Epithelial cell of umbilical artery (primary cell): ENCODE measurements at places on chromosomes 11 and 22. TPM values are rescaled to one million over a fixed set of nuclear protein-coding genes. Genes with fewer than 3 reads are reported as not detected.

Gene MICAL3
- total RNA-seq: 16.2 and 22.2 TPM in 2 replicates

Gene PLXNB2
- 44.5 and 45.5 TPM in 2 replicates for total RNA-seq

Gene SNRPD3
- total RNA-seq: 189 and 225 TPM in 2 replicates

Gene SOX10
- total RNA-seq: not detected in 2 replicates

Gene DSCAML1
- total RNA-seq: not detected in 2 replicates

Gene MB
- not detected in 2 replicates for total RNA-seq

Gene SLC43A1
- total RNA-seq: 13.6 and 17.2 TPM in 2 replicates
